ENCODE measurements at places on chromosomes 6 and 20. TPM values are rescaled to one million over a fixed set of nuclear protein-coding genes. Genes with fewer than 3 reads are reported as not detected.

- DNase-seq = no peak
Observed at GRCh38 chr6:4687656-4687988, 88.6 kb upstream of the CDYL start.

DNA sequence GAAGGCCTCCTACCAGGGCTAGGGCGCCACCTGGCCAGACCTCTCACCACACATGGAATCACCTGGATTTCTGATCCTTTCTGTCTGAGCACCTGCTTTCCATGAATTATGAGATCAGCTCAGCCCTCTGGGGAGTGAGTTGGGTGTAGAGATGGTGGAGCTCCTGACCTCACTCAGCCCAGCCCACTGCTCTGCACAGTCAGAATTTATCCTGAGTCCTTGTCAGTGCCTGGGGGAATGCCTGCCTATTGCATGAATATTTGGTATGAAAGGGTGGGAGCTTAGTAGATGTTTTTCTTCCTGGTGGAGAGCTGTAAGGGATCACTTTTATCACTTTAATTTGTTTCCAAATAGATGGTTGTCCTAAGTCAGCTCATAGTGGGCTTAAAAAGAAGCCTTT, 47.5 kb downstream of the DTD1 start:
- no peak for DNase-seq

DNA sequence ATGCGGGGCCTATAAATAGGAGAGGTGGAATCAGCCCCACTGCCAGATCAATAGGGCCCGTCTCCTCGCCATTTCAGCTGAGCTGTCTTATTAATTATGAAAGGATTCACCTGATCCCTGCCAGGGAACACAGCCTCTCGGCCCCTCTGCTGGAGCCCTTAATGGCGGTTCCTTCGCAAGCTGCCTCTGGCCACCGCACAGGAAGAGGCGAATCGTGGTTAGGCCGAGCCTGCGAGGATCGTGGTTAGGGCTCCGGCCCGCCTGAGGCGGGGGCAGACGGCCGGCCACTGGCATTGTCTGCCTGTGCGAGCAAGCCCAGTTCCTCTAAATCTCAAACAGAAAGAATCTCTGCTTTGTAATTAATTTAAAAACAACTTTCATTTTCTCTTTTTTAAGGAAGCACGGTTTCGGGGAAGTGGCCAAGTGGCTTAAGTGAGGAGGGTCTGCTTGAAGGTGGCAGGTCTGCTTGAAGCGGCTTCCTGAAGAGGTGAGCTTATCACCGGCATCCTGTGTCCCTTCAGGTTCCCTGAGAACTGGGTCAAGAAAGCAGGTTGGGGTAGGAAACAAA, 9.2 kb downstream of the NRN1 start:
- no peak for DNase-seq

DNA sequence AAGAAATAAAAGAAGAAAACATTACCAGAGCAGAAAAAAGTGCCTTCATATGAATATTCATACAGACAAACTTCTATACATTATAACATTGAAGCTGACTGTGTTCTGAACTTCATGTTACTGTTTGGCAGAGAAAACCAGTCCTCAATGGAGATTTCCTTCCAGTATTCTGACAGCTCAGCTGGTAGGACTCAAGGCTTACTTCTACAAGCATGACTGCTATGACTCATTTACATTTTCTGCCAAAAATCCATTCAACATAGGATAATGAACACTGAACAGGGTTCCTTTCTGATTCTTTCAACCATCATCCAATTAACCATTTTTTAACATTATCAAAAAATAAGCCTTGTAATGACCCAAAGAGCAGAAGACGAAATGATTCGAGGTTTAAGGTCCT, 25.4 kb downstream of the COL9A1 start:
- no peak for DNase-seq

Gene PBOV1
- total RNA-seq = not detected

Measured in Right ventricle myocardium inferior (tissue), 1 donor.